ENCODE measurements at places on chromosomes 5 and 9.

GRCh38 chr5:131109540-131110255 is 55.4 kb downstream of the HINT1 start:
- DNase-seq, result peak; percentile 54

GRCh38 chr9:37271679-37272078 is 150.8 kb upstream of the GRHPR start:
- DNase-seq, result no peak

GRCh38 chr9:76394195-76394959 is at the start of gene RFK:
TSS of gene RFK (minus strand) at chr9:76394426. CDS start at chr9:76394171, 255 bp downstream.
- DNase-seq, result peak; percentile 93

- DNase-seq, result peak; percentile 35
These were observed 107.0 kb downstream of the TRIO start for GRCh38 chr5:14250084-14250695.

DNA sequence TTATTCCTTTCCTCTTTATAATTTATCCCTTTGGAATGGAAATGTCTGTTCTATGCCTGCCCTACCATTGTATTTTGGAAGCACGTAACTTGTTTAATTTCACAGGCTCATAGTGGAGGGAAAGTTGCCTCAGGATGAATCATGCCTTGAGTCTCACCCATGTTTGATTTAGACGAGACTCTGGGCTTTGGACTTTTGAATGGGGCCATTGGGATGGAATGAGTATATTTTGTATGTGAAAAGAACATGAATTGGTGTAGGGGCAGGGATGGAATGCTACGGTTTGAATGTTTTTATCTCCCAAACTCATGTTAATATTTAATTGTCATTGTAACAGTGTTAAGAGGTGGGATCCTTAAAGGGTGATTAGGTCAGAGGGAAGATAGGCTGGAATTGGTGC is 10.3 kb downstream of the FBXW5 start:
- no peak for DNase-seq
